ENCODE measurements at places on chromosomes 6 and 20. TPM values are rescaled to one million over a fixed set of nuclear protein-coding genes. Genes with fewer than 3 reads are reported as not detected.

The GLP1R gene
- total RNA-seq: 0.89 TPM

DNA sequence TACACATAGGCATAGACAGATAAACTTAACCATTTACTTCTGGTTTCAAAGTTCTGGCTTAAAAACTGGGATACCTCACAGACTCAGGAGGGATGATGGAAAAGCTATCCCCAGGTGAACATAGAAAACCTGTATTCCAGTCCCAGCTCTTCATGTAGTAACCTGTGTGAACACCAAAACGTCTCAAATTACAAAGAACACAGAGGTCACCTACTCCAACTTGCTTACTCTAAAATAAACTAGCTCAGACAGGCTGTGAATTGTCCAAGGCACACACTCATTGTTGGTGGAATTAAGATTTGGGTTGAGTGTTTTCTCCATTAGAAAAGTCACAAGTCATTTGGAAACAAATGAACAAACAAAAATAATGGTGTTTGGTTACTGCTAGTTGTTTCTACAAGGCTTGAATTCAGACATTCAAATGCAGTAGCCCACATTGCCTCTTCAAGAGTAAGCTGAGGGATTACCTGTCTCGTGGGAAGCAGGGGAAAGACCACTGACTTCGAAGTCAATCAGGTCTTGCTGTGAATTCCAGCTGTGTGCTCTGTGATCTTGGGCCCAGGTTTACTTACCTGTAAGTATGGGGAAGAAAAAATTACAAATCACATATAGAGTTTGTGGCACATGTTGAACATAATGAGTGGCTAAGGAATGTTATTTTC lies 48.2 kb upstream of the LRRC1 start:
- DNase-seq: no peak
- peaks cover 1% of the 10 kb centered on the region for H3K4me1 ChIP-seq
- no peak overlapping the region for H3K27ac ChIP-seq
- H3K27me3 ChIP-seq: no peaks in the 10 kb centered on the region
- peaks cover 2% of the 10 kb centered on the region for H3K36me3 ChIP-seq
- H3K4me3 ChIP-seq: no peak overlapping the region

The B3GALT4 gene
- 2.0 TPM for total RNA-seq

The MCCD1 gene
- not detected for total RNA-seq

GRCh38 chr6:42075159-42075838 lies 25.0 kb downstream of the TAF8 start:
- H3K36me3 ChIP-seq: peaks cover 4% of the 10 kb centered on the region
- DNase-seq: peak; percentile 78
- no peaks in the 10 kb centered on the region for H3K27me3 ChIP-seq
- no peaks in the 10 kb centered on the region for H3K4me1 ChIP-seq
- no peak overlapping the region for H3K27ac ChIP-seq
- no peak overlapping the region for H3K4me3 ChIP-seq

- no peak for DNase-seq
- H3K4me3 ChIP-seq: peak overlapping the region; percentile 4
- H3K4me1 ChIP-seq: peaks cover 33% of the 10 kb centered on the region
- H3K27me3 ChIP-seq: peaks cover 4% of the 10 kb centered on the region
- H3K36me3 ChIP-seq: no peaks in the 10 kb centered on the region
Measured at GRCh38 chr20:46349742-46350056, 41.4 kb upstream of the CDH22 start.

DNA sequence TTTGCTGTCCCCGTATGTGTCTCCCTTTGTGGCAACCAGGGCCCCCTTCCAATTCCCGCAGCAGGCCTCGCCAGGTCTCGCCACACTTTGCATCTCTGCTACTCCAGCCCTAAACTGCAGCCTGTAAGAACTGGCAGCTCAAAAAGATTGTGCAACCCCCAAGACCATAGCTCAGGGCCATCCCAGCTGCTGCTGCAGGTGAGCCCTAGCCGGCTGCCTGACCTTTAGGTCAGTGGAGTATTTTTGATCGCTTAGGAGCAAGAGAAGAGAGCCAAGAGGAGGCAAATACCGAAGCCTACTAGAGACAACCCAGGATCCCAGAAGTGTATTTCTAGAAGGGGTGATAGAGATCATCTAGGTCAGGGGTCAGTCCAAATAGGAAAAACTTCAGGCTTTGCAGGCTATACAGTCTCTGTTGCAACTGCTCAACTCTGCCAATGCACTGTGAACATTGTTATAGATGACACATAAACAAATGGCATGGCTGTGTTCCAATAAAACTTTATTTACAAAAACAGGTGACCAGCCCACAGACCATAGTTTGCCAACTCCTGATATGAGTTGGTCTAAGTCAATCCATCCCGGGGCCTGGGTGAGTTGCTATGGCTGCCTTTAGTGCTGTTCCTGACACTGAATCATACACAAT lies 138.4 kb downstream of the EYA2 start:
- DNase-seq: no peak
- peaks cover 46% of the 10 kb centered on the region for H3K4me1 ChIP-seq
- H3K36me3 ChIP-seq: no peaks in the 10 kb centered on the region
- no peak overlapping the region for H3K4me3 ChIP-seq
- no peak overlapping the region for H3K27ac ChIP-seq

GRCh38 chr6:282177-282866 lies 10.0 kb upstream of the DUSP22 start:
- no peak overlapping the region for H3K27ac ChIP-seq
- no peak for DNase-seq
- no peaks in the 10 kb centered on the region for H3K4me1 ChIP-seq
- H3K27me3 ChIP-seq: peaks cover 5% of the 10 kb centered on the region
- H3K4me3 ChIP-seq: no peak overlapping the region

The SAMD10 gene
- total RNA-seq: 8.0 TPM

DNA sequence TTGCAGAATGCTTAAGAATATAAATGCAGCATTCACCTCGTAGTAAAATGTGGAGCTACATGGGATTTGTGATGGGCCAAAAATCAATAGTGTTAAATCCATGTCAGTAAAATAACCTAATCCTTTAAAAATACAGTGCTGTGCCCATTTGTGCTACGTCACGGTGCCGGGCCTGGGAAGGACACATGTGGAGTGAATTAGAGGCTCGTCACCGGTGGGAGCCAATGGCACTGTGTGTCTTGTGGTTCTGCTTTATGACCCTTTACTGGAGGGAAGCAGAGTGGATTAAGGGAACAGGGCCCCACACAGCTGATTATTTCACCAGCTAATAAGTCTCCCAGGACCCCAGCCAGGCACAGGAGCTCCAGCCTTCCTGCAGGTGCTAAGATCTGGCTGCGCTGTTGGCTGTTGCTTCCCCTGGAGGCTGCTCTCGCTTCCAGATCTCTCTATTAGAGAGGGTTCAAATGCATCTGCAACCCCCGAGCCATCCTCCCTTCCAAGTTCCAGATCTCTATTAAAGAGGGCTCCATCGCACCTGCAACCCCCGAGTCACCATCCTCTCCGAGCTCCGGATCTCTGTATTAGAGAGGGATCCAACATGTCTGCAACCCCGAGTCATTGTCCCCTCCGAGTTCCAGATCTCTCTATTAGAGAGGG lies 405.8 kb downstream of the CDH4 start:
- H3K4me1 ChIP-seq: peaks cover 16% of the 10 kb centered on the region
- DNase-seq: no peak
- no peaks in the 10 kb centered on the region for H3K27me3 ChIP-seq
- no peaks in the 10 kb centered on the region for H3K36me3 ChIP-seq
- H3K27ac ChIP-seq: peak overlapping the region; percentile 84
- H3K4me3 ChIP-seq: no peak overlapping the region

The ZBP1 gene
- total RNA-seq: not detected

DNA sequence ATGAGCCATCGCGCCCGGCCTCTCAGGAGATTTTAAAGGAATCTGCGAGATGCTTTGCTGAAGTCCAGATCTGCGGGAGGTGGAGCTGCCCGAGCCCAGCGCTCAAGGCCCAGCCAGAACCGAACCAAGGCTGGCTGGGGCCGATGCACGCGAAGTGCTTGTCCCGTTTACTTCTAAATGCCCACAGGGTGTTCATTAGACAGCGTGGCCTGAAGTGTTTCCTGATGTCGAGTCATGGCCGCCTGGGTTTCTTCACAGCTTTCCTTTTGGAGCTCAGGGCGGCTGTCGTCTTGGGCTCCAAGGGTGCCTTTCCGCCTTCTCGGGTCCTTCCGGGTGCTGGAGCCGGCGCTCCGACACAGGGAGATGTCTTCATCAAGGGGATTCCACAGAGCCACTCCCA lies 25.1 kb upstream of the CCR6 start:
- H3K4me3 ChIP-seq: no peak overlapping the region
- no peak overlapping the region for H3K27ac ChIP-seq
- no peak for DNase-seq
- no peaks in the 10 kb centered on the region for H3K36me3 ChIP-seq

DNA sequence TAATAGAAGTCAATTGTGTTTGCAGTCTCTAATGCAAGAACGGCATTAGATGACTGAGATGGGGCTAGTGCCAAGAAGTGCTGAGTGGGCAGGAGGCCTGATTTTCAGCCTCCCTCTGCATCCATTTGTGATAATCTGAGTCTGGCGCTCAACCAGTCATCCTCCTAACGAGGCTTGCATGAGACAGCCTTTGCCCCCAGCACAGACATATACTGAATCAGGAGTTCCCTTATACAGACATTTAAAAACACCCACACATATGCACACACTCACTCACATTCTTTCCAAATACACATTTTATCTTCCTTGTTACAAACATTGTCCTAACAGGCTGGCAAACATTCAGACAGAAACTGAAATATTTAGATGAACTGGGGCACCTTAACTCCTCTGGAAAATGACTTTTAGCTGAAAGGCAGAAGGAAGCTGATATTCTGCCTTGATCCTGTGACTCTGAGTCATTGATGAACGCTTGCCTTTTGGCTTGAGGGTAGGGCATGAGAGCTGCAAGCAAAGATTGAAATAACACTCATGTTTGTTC lies 562.3 kb downstream of the DHX35 start:
- no peak for DNase-seq
- no peaks in the 10 kb centered on the region for H3K4me1 ChIP-seq
- no peak overlapping the region for H3K4me3 ChIP-seq
- no peaks in the 10 kb centered on the region for H3K36me3 ChIP-seq
- no peaks in the 10 kb centered on the region for H3K27me3 ChIP-seq

GRCh38 chr6:37535428-37535758 lies 35.7 kb upstream of the CCDC167 start:
- H3K4me3 ChIP-seq: peak overlapping the region; percentile 62
- DNase-seq: no peak
- H3K36me3 ChIP-seq: no peaks in the 10 kb centered on the region
- H3K27ac ChIP-seq: no peak overlapping the region

The KCNK16 gene
- not detected for total RNA-seq

The DNMT3B gene
- total RNA-seq: 58.0 TPM

DNA sequence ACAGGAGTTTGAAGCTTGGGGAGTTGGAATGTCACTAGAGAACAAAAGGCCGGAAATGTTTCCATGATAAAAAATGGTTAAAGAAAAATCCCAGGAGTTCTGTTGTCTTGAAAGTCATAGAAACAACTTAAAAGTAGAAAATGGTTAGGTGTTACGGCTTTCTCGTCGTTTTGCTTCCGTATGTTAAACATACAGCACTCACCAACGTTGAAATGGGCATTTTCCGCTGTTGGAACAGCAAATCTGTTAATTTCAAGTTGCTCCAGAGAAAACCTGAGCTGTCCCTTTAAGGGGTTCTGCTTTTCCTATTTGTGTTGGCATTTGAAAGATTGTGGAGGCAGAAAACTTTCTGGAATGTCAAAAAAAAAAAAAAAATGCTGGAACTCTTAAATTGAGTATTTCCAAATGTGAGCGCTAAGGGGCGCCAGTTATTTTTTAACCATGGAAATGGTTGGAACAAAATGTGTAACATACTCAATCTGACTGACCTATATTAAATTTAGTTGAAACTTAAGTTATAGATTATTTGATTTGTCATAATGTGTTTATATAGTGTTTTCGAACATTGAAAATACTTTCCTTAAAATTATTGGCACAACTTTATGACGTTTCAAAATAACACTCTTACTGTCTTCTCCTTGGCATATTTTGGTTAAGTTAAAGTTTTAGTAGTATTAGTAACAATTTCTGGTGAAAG lies 2.2 kb downstream of the QKI start:
- peaks cover 54% of the 10 kb centered on the region for H3K4me1 ChIP-seq
- H3K36me3 ChIP-seq: peaks cover 2% of the 10 kb centered on the region
- peak overlapping the region; percentile 96 for H3K27ac ChIP-seq
- no peaks in the 10 kb centered on the region for H3K27me3 ChIP-seq
- peak overlapping the region; percentile 92 for H3K4me3 ChIP-seq
- peak; percentile 46 for DNase-seq

The PKIB gene
- total RNA-seq: 86.4 TPM

DNA sequence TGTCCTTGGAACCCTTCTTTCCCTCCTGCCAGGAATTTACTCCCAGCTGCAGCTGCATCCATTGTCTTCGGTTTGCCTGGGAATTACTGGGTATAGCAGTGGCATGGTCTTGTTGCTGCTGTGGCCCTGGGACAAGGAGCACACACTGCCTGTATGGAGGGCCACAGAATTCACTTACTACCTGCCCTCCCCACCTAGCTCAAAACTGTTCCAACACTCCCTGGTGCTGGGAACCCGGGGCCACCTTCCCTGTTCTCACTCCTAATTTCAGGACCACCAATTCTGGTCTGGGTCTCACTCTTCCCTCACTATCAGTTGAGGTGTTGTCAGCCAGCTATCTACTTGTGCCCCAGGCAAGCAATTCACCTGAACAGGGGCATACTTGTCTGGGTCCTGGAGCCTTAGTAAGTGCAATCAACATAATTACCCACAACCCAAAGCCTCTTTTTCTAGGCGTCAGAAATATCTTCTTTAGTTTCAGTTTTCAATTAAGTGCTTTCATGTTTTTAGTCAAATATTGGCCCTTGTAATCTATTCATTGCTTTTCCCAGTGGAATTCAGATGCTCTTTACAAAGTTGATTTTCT lies 47.2 kb downstream of the METTL24 start:
- no peak overlapping the region for H3K27ac ChIP-seq
- H3K36me3 ChIP-seq: peaks cover 10% of the 10 kb centered on the region
- H3K27me3 ChIP-seq: no peaks in the 10 kb centered on the region
- no peaks in the 10 kb centered on the region for H3K4me1 ChIP-seq
- no peak overlapping the region for H3K4me3 ChIP-seq

DNA sequence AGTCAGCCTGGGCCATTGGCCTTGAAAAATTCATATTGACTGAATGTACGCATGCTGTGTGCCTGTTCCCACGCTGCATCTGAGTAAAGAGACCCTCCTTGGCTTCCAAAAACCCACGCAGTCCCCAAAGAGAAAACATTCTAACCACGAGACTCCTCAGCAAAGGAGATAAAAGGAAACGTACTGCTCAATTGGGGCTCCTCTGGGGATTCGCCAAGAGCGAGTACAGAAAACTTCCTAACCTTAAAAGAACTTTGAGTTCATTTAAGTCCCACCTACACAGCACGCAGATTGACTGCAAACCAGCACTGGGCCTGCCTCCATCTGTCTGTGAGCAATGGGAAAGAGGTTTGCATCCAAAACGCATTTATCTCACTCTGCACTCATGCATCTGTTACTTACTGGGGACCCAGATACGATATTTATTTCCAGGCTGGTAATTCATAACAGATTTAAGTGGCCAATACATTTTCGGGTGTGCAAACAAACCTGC lies 505.9 kb upstream of the CHD6 start:
- no peak for DNase-seq
- peaks cover 6% of the 10 kb centered on the region for H3K27me3 ChIP-seq
- no peaks in the 10 kb centered on the region for H3K36me3 ChIP-seq
- H3K4me1 ChIP-seq: no peaks in the 10 kb centered on the region
- no peak overlapping the region for H3K27ac ChIP-seq
- H3K4me3 ChIP-seq: no peak overlapping the region

All from neural crest cell (in vitro differentiated cells).